ENCODE measurements at places on chromosomes 1 and 21.

- no peak for DNase-seq
Measured at GRCh38 chr1:161379071-161379470, 11.4 kb upstream of the CFAP126 start.

GRCh38 chr1:117740496-117740895 lies 134.6 kb downstream of the TENT5C start:
- no peak for DNase-seq

- DNase-seq: no peak
Measured at GRCh38 chr21:43778469-43779335, 2.6 kb upstream of the CSTB start.

GRCh38 chr1:3537359-3537758 lies 73.9 kb downstream of the MEGF6 start:
- no peak for DNase-seq

- DNase-seq: no peak
Measured at GRCh38 chr1:58983162-58983561, 199.3 kb upstream of the JUN start.

DNA sequence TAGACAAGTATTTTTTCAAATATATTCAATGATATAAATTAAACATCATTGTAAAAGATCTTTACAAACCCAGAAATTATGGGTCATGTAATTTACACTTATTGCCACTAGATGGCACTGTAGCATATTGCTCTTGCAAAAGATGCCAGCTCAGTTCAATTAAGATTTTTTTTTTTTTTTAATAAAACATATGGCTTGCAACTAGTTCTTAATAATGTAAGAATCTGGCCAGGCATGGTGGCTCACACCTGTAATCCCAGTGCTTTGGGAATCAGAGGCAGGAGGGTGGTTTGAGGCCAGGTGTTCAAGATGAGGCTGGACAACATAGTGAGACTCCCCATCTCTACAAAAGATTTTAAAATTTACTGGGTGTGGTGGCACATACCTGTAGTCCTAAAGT lies 49.4 kb upstream of the DESI2 start:
- no peak for DNase-seq

GRCh38 chr1:56019472-56019871 lies 559.9 kb downstream of the PLPP3 start:
- no peak for DNase-seq

- no peak for DNase-seq
Measured at GRCh38 chr21:44918581-44919033, 2.1 kb downstream of the ITGB2 start.

DNA sequence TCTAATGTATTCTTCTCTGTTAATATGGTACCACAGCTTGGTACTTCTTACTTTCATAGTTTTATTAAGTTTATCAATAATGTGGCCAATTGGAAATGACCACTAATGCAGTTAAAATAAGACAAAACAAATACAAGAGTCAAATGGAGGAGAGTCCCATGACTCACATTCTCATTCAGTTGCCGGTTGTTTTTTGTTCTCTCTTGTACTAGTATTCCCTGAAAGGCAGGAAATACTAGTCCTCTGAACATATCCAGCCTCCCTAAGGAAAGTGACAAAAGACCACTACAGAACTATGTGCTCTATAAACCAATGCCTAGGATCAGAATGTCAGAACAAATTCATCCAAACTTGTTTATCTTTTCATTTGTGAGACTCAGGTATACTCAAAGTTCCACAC lies 165.2 kb upstream of the SAMSN1 start:
- DNase-seq: no peak

- DNase-seq: no peak
Measured at GRCh38 chr1:23801338-23801748, 789 bp upstream of the GALE start.

- DNase-seq: no peak
Measured at GRCh38 chr1:75967719-75968118, 35.5 kb upstream of the ASB17 start.

DNA sequence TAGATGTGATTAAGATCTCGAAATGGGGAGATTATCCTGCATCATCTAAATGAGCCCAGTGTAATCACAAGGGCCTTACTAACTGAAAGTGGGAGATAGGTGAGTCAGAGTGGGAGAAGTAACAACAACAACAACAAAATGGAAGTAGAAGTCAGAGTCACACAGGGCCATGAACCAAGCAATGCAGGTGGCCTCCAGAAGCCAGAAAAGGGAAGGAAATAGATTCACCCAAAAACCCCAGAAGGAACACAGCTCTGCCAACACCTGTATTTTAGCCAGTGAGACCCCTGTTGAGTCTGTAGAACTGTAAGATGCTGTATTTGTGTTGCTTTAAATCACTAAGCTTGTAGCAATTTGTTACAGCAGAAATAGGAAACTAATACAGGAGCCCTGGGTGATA lies 4.1 kb downstream of the TAGLN2 start:
- DNase-seq: no peak

DNA sequence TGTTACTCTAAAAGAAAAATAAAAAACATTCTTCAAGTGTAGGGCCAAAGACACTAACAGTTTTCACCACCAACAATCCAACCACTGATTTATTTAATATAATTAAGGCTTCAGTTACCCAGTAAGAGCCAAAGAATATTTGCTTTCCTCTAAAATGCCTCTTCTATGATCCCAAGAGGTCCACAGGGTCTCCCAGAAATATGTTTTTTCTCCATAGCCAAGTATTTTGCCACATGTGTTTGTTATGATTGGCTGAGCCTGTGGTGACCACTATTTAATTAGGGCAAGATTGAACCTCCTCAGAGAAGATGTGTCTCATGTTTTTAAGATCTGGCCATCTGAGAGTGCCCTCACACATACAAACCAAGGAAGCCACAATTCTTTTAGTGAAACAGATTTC lies 135.9 kb downstream of the TPR start:
- no peak for DNase-seq

DNA sequence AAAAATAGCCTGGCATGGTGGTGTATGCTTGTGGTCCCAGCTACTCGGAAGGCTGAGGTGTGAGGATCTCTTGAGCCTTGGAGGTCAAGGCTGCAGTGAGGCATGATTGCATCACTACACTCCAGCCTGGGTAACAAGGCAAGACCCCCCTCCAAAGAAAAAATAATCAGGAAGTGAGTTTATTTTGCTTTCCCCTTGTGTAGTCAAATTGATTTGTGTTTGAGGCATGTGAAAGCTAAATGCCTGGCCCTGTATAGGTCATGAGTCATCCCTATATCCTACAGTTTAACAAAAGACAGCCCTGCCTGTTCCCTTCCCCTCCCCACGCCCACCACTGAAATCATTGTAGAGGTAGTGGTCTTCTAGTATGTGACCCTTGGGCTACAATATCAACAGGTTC lies 241.4 kb upstream of the JUN start:
- no peak for DNase-seq

GRCh38 chr1:16032388-16033102 lies 10.7 kb downstream of the CLCNKA start:
- peak; percentile 63 for DNase-seq

DNA sequence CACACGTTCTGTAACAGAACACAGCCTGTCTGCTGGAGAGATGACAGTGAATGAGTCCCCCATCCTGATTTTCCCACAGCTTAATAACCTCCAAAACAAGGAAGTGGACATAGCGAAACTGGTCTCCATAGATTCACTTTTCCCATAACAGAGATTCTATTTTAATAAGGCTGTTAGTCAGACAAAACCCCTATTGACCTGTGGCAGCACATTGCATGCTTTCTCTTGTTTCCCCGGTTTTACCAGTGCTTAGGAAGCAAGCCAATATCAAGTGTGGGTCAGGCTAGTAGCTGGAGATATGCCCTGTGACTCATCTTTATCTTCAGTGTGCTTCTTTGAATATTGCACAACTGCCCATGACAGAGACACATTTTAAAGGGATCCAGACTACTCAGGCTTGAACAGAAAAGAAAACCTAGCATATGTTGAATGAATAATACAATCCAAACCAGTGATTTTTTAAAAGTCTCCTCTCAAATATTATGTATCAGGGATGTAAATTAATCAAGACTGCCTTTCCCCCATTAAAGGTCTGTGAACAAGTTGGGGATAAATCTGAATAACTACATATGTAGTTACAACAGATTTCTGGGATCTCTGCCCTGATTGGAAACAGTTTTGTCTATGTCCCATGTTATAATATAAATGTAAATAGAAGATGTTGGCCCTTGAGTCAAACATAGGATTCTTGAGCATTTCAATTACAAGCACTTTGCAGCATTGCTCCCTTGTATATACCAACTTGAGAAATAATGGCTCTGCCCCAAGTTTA lies 11.9 kb upstream of the CLDN8 start:
- no peak for DNase-seq

DNA sequence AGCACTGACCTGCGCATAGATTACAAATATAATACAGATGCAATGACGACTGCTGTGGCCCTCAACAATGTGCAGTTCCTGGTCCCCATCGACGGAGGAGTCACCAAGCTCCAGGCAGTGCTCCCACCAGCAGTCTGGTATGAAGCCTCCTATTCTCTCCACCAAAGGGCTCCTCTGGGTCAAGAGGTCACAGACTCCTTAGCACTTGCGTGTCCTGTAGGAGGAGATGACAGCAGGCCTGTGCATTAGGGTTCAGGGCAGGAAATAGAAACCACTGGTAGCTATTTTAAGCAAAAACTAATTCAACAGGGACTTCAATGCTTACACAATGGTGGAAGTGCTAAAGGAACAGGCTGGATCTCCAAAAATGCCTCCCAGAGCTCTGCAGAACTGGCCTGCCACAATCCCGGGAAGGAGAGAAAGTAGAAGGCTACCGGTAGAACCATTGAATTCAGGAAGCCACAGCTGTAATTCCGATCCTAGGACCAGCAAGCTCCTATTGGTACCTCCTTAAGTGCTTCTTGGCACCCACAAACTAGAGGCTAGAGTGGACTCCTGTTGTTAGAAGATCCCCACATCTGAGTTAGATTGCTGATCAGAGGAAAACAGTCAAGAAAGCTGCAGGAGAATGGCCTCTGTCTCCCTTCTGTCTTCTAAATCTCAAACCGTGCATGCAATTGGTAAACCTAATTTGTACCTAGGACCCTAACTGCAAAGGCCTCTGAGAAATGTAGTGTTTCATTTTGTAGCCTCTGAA lies 12.7 kb upstream of the DYNLT5 start:
- DNase-seq: no peak

DNA sequence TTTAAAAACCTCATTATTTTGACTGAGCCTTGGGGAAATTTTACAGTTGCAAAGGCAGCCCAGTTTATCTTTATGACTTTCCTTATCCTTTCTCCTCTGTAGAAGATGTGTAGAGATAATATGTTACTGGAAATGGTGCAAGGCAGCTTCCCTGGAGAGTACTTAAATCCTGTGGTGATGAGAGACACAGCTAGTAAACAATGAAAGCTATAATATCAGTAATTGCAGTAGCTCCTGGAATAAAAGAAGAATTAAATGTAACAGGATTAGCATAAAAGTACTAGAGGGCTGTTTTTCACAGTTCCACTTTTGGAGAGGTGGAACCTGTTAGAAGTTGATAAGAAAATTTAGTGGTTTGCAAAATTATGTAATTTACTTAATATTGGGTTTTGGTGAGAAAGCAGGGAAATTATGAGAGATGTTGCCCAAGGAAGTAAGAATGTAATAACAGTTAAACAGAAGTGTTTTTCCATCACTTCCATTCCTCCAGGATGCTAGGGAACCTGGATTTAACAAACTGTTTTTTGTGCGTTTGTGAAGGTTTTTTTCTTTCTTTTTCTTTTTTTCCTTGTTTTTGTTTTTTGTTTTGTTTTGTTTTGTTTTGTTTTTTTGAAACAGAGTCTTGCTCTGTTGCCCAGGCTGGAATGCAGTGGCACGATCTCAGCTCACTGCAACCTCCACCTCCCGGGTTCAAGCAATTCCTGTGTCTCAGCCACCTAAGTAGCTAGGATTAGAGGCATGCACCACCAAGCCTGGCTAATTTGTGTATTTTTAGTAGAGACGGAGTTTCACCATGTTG lies 15.7 kb upstream of the EDEM3 start:
- no peak for DNase-seq

GRCh38 chr1:53218201-53218600 lies 2.2 kb downstream of the CZIB start:
- no peak for DNase-seq

GRCh38 chr1:41241749-41242341 lies at the start of gene SCMH1:
Gene SCMH1, minus strand, starts transcription at chr1:41242306. Its CDS starts 56,173 bp downstream, at chr1:41186133.
- DNase-seq: peak; percentile 62

GRCh38 chr1:1309251-1310108 lies 1.1 kb downstream of the PUSL1 start:
- peak; percentile 40 for DNase-seq

- no peak for DNase-seq
Measured at GRCh38 chr1:237613984-237614383, 276.7 kb downstream of the ZP4 start.

- DNase-seq: no peak
Measured at GRCh38 chr1:84101204-84101603, 42.9 kb upstream of the PRKACB start.

GRCh38 chr1:232973652-232974611 lies 23.5 kb downstream of the NTPCR start:
- DNase-seq: no peak

GRCh38 chr1:22708777-22709176 lies 1.9 kb upstream of the EPHB2 start:
- no peak for DNase-seq

GRCh38 chr21:27346041-27346448 lies 379.2 kb upstream of the ADAMTS5 start:
- no peak for DNase-seq

- DNase-seq: peak; percentile 51
Measured at GRCh38 chr1:156104065-156104810, 10.3 kb upstream of the LMNA start.

DNA sequence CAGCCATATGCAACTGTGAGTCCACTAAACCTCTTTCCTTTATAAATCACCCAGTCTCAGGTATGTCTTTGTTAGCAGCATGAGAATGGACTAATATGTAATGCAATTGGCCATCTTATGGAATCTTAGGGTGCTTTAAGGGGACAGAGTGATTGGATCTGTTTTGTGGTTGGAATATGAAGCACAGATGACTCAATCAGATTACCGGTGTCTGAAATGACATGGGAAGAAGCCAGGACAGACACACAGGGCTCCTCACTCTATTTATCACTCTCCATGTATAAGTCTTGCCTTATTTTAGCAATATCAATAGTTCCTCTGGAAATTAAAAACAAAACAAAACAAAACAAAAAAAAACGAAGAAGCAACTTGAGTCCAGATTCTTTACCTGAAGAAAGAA lies 12.9 kb downstream of the KCNJ6 start:
- DNase-seq: no peak

GRCh38 chr1:152933196-152933595 lies 13.8 kb upstream of the SPRR5 start:
- DNase-seq: no peak

DNA sequence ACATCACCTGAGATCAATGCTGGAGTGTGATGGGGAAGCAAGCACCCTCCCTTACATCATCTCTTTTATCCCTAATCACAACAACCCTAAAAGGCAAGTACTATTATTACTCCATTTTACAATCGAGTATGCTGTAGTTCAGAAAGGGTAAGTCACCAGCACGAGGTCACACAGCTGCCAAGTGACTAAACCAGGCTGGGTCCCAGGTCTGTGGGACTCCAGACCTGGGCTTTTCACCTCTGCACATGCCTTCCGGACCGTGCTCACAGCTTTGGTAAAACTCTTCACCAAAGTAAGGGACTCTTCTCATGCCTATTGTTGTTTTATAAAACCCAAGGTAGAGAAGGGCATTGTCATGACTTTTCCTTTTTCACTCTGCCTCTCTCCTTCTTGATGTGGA lies 130.9 kb downstream of the DMRTB1 start:
- no peak for DNase-seq

- DNase-seq: no peak
Measured at GRCh38 chr1:243658594-243659105, 191.4 kb downstream of the AKT3 start.

Data from stimulated activated CD4-positive, alpha-beta T cell treated with anti-CD3 and anti-CD28 coated beads, Interleukin-2, amount 100 ng/mL, for 24 hours (primary cell).